ENCODE measurements at places on chromosomes 6 and 20.

DNA sequence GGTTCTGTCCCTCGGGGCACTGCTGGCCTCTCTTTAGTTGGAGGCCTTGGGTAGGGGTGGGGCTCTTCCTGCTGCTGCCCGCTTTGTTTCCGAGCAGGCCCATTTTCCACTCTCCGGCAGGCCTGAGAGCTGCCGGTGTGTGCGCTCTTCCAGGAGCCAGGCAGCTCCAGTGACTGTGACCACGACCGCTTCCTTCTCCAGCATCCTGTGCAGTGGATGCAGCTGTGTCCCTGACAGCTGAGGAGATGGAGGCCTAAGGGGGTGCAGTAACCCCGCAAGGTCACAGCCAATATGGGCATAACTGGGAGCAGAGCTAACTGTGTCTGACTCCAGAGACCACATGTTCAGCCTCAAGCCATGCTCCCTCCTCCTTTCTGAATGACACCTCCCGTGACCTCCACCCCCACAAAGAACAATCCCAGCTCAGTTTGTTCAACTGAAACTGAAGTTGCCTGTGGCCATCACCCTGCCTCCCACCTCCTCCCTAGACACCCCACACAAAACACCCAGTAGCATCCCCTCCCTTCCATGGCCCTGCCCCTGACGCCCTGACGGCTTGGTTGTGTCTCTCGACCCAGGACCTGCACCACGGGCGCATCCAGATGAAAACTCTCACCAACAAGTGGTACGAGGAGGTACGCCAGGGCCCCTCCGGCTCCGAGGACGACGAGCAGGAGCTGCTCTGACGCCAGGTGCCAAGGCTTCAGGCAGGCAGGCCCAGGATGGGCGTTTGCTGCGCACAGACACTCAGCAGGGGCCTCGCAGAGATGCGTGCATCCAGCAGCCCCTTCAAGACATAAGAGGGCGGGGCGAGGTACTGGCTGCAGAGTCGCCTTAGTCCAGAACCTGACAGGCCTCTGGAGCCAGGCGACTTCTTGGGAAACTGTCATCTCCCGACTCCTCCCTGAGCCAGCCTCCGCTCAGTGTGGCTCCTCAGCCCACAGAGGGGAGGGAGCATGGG lies 27.8 kb downstream of the SPATA2 start:
- DNase-seq = no peak

GRCh38 chr6:151029970-151030369 lies 164.5 kb downstream of the MTHFD1L start:
- DNase-seq = no peak

DNA sequence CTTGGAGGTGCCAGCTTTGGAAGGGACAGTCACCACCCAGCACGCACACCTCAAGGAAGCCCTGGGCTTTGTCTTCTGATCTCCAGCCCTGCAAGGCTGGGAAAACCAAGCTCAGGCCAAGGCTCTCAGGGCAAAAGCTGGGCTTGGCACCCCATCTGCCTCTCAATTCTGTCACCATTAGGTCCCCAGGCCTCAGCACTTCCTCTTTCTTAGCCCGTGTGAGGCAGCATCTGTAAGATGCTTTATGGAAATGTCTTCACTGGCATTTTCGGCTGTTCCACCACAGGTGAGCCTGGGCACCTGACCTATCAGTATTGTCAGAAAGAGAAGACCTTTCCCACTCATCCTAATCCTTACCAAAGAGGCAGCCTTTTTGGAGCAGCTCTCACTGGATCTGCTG lies 24.6 kb downstream of the GMEB2 start:
- DNase-seq = no peak

DNA sequence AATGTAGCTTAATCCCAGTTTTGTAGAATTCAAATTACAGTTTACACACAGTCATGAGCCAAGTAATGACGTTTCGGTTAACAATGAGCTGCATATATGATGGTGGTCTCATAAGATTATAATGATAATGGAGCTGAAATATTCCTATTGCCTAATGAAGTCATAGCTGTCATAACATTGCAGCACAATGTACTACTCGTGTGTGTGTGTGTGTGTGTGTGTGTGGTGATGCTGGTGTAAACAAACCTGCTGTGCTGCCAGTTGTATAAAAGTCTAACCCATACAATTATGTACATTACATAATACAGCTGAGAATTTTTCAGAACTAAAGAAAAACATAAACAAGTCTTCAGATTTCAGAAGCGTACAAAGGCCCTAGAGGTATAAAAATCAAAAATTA lies 66.7 kb upstream of the ARID1B start:
- DNase-seq = no peak

GRCh38 chr6:28212510-28213212 lies 12.4 kb upstream of the ZSCAN9 start:
- DNase-seq = no peak

DNA sequence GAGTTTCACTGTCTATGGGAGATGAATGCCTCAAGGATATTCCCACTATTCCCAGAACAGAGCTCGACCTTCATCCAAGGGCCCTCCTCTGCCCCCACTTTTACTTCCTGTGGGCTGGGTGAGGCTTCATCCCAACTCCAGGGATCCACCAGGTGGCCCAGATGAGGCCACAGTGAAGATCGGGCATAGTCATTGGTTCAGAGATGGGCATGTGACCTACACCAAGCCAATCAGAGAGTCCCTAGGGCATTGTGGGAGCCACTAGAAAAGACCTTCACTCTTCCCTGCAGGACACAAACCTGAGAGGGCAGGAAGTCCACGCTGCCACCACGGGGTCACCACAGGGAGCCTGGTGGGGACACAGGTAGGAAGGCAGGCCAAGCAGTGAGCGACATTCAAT lies 72.9 kb upstream of the SLC22A16 start:
- DNase-seq = no peak

GRCh38 chr6:144284478-144284782 lies 705 bp upstream of the UTRN start:
- no peak for DNase-seq

- peak; percentile 68 for DNase-seq
These were observed at the start of gene TAGAP for GRCh38 chr6:159044899-159045727. TAGAP (minus strand) TSS chr6:159044991; CDS start chr6:159044146, 845 bp downstream.
